ENCODE measurements at places on chromosomes 7 and 10.

- DNase-seq: no peak
These were observed 18.4 kb downstream of the SPOCK2 start for GRCh38 chr10:72069751-72070526.

GRCh38 chr7:121945480-121946236 is 72.7 kb downstream of the PTPRZ1 start:
- no peak for DNase-seq

DNA sequence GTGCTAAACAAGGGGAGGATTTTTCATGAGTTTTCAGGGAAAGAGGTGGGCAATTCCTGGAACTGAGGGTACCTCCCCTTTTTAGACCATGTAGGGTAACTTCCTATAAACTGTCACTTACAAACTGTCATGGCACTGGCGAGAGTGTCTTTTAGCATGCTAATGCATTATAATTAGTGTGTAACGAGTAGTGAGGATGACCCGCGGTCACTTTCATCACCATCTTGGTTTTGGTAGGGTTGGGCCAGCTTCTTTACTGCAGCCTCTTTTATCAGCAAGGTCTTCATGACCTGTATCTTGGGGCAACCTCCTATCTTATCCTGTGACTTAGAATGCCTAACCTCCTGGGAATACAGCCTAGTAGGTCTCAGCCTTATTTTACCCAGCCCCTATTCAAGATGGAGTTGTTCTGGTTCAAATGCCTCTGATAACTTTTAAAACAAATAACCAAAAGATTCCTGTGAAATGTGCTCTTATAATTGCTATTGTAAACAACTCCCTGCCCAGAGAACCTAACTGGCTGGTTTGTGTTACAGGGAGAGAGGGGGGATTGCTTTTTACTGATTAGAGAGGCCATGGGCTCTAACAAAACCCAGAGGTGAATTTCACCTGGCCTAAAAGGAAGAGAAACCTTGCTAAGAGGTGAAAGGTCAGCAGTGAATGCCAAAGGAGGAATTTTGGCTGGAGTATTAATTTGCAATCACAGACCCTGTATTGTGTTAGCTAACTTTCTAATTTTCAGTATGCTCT is 64.3 kb downstream of the EEPD1 start:
- DNase-seq: no peak

- no peak for DNase-seq
These were observed 385 bp downstream of the IGF2BP3 start for GRCh38 chr7:23469961-23470250.

All from activated CD4-positive, alpha-beta T cell treated with anti-CD3 and anti-CD28 coated beads for 4 hours (primary cell).